ENCODE measurements at places on chromosomes 7 and 10.

DNA sequence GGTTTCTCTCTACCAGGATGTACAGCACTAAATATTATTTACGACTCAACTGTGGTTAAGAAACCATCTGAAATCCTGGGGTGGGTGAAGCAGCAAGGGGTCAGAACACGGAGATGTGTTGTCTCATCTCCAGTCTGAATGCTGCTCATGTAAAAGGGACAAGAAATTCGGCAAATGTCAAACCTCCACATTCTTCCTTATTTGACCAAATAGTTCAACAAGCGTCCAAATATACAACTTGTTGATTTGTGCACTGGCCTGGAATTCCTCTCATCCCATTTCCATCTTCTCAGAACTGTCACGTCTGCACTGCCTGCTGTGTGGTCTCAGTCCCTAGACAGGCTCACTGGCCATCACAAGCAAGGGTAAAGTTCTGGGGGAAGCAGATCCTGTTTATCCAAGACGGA is 520.0 kb downstream of the PARD3 start:
- DNase-seq, result no peak

- DNase-seq, result no peak
Measured at GRCh38 chr10:131290781-131291180, 20.7 kb downstream of the TCERG1L start.

- DNase-seq, result no peak
Measured at GRCh38 chr7:18572885-18573284, 77.3 kb downstream of the HDAC9 start.

DNA sequence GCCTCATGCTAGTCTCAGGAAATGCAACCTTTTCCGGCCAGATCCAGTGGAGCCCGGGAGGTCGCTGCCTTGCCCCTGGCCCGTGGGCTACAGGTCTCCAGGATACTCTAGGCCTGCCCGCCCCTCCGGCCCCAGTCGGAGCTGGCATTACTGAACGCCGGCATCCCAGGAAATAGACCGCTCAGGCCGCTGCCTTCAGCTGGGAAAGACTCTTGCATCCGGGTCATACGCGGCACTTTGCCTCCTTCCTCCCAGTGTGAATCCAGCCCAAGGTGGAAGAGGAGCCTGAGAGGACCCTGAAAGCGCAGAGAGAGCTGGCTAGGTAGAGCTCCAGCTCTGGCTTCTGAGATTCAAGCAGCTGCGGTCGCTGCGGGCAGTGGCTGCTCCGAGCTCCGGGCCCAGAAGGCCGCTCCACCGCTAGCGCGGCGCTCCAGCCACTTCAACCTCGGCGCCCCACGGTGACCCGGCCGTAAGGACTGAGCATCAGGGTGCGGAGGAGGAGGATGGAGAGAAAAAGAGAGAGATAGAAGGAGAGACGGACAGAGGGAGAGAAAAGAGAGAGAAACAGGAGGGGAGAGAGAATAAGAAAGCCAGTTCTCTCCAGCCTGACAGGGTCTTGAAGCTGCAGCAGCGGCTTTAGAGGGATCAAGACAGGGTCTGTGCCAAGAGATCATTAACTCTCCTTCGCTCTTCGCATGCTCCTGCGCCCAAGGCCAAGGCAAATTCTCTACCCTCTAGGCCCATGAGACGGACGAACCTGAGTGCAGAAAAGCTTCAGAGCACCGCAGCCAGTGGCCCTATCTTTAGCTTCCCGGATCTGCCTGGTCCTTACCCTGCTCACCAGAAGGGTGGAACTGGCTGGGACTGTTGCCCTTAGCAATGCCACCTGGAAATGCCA is 1.8 kb upstream of the HOXA10 start:
- no peak for DNase-seq

GRCh38 chr10:63553031-63553430 is 31.8 kb downstream of the REEP3 start:
- DNase-seq, result no peak

GRCh38 chr10:80184291-80184690 is 21.0 kb downstream of the ANXA11 start:
- no peak for DNase-seq

DNA sequence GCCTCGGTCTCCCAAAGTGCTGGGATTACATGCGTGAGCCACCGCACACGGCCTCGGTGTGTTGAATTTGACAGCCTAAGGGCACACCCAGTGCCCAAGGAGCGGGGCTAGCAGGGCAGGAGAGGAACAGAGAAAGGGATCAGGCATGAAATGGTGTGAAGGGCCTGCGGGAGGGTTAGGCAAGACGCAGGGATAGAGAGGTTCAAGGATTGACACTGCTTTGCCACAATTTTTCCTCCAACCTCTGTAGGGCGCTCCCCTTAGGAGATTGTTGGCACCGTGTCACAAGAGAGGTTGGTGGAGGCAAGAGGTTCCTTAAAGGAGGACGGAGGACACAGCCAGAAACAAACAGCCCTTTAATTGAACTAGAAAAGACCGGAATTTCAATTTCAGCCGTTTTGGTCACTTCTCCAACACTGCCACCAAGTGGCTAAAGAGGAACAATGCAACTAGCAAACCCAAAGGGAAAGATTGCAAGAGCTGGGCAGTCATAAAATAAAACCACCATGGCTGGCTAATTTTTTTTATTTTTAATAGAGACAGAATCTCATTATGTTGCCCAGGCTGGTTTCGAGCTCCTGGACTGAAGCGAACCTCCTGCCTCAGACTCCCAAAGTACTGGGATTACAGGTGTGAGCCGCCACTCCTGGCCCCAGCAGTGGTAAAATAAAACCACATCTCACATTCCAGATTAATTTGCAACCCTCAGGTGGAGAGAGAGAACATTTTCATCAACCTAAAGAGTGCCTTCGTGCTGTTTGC is 6.9 kb upstream of the CREB3L2 start:
- DNase-seq, result peak; percentile 88
